Renal pelvis (tissue), 12 donors: ENCODE measurements at places on chromosomes 12 and 14. TPM values are rescaled to one million over a fixed set of nuclear protein-coding genes. Genes with fewer than 3 reads are reported as not detected.
A peak's percentile ranks its signal among the peaks of the same experiment; 100 is the strongest.

DNA sequence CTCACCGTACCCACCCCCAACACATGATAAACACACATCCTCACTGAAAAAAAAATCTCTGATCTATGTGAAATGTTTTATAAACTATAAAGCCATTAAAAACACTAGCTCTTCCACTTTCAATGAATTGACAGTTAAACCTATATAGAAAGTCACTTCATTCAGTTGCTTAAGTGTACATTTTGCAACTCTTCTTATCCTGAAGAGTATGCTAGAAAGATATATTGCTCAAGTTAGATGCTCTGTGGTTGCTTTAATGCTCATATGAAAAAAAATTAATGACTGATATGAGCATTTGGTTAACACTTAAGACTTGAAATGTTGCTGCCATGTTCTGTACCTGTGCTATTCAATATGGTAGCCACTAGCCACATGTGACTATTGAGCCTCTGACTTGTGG is 21.0 kb upstream of the MIA2 start:
- no peak for DNase-seq

DNA sequence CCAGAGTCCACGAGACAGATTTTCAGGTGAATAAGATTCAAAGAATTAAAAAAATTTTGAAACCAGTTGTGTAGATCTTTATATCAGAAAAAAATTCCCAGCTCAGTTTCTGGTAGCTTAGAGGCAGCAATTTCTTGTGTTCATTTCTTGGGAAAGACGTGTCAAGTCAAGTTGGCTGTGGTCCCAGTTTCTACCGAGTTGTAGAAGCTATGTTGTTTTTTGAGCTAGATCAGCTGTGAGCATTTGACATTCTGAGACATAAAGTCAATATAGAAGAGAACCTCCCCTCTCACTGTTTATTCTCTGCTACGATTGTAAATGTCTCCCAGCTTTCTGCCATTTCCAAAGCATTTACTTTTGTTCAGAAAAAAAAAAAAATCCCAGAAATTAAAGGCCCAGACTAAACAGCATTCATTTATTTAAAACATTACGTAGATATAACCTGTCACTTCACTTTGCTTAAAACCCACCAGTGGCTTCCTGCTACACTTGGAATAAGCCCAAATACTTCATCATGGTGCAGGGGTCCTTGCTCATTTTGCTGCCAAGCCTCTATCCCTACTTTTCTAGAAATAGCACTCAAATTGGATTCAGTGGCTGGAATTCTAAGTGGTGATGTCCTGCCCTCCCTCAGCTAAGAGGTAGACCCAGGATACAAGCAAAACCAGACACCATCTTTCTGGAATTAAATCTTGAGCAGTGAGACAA is 20.6 kb upstream of the PYGL start:
- peak; percentile 95 for DNase-seq

GRCh38 chr12:92676710-92677109 is 26.1 kb upstream of the PLEKHG7 start:
- no peak for DNase-seq

DNA sequence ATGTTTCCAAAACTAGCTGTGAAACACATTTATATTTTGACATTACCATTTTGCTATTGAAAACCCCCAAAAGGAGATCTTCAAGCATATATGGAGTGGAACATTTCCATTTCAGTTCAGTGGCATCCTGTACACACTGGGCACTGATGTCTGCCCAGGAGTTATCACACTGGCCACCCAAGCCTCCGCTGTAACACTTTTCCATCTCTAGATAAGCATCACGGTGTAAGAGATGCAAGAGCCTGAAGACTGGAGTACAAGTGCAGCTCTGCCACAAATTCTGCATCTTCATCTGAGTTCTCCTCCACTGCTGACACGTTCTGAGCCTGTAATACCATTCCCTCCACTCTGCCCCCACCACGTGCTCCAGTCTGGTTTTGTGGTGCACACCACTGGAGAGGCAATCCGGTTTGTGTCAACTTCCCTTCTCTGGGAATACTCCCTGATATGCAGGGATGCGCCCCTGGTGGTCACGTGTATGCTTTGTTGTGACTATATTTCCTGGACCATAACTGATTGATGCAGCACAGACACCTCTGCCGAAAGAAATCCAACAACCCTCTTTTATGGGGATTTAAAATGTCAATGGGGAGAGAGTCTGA is 12.7 kb downstream of the SPTLC2 start:
- DNase-seq = no peak

DNA sequence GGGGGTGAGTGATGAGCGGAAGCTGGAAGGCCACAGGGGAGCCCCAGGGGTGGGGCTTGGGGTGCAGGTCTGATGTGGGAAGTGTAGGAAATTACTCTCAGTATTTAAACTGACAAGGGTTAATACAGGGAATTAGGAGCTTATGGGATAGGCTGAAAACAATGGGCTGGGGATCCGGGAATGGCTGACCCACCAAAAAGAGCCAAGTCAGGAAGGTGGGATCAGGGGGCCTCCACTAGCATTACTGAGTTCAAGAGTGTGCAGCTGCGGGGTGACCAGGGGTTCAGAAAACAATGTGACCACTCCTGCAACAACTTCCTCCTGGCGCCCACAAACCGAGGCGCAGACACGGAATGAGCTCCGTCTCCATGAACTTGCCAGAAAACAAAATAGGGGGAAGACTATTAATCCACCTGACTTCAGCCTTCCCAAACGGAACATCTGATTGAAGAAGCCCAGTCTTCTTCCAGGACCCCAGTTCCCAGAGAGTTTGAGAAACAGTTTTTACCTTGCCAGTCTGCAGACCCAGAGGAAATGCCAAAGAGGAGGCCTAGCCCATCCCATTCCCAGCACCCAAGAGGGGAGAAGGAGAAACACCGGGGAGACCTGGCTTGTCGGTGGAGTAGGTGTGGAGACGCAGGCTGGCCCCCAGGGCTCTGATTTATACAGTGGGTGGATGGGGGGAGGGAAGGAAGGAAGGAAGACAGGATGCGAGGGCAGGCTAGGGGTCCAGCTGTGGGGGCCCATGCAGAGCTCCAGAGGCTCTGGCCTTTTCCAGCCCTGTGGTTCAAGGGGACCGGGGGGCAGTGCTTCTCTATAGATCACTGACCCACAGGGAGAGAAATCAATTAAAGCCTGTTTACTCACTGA is 16.5 kb upstream of the YY1 start:
- DNase-seq = no peak

The FGF23 gene
- 0.08 TPM for polyA plus RNA-seq

GRCh38 chr12:107912421-107913004 is 138.0 kb downstream of the ASCL4 start:
- peak; percentile 22 for DNase-seq

The KLRC1 gene
- 0.64 TPM for polyA plus RNA-seq

GRCh38 chr12:123942911-123943648 is 29.6 kb downstream of the CCDC92 start:
- no peak for DNase-seq

DNA sequence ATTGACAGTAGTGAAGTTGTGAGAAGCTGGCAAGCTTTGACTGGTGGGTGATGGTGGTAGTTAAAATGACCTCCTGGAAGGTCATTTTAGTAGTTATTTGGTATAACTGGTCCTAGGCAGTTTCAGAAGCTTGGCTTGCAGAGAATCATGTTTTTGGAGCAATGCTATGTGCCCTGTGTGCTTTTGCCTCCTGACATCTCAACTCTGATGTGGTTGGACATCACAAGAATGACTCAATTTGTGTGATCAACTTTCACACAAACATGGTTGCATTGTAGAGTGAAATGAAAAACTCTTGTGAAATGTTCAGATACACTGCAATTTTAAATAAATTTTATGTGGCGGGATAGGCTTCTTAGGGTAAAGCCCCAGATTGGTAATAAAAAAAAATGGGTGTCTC is 8.3 kb upstream of the ABCD2 start:
- no peak for DNase-seq
